ENCODE measurements at places on chromosomes 3 and 15.
A peak's percentile ranks its signal among the peaks of the same experiment; 100 is the strongest.

DNA sequence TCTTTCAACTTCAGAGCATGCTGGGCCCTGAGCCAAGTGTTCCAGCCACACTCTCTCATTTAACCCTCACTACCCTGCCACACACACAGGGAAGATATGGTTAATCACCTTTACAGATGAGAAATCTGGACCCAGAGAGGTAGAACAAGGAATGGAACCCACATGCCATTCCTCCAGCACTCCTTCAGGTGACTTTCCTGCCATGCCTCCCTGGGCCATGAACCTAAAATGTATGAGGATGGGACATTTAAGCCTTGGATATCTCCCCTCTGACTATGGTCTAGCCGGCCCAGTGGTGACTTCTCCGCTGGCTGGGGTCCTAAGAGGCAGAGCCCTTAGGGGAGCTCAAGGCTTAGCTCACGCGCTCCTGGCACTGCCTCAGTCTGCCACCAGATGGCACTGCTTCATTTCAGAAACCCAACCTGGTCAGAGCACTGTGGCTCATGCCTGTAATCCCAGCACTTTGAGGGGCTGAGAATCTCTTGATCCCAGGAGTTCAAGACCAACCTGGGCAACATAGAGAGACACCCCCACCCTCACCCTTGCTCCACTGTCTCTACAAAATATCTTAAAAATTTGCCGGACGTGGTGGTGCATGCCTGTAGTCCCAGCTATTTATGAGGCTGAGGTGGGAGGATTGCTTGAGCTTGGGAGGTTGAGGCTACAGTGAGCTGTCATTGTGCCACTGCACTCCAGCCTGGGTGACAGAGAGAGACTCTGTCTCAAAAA lies 2.2 kb upstream of the DCAF1 start:
- peak; percentile 73 for DNase-seq

- no peak for DNase-seq
These were observed 19.8 kb downstream of the GPR160 start for GRCh38 chr3:170057550-170057949.

DNA sequence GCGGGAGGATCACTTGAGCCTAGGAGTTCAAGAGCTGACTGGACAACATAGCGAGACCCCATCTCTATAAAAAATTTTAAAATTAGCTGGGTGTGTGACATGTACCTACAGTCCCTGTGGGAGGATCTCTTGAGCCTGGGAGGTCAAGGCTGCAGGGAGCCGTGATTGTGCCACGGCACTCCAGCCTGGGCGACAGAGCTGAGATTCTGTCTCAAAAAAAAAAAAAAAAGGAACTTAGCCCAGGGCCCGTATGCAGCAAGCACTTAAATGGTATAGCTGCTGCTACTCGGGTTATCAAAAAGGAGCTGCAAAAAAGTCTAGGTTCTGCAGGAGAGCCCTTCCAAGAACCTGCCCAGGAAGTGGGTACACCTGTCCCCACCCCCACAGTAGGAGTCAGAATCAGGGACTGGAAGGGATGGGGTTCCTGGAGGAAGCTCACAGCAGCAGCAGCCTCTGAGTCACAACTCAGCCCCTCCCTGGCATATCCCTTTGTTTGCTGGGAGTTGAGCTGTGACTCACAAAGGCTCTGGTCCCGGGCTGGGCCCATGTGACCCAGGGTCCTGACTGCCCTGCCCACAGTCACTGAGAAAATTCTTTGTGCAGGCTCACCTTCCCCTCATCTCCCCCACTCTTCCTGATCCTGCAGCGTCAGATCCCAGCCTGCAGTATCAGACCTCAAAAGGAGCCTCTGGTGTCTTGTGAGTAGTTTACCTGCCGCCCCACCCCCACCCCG lies at the start of gene SPATA12:
Gene SPATA12 (plus strand): TSS at position 576 of the 733 bp plus-strand sequence. CDS start 13,031 bp downstream, outside the sequence.
- DNase-seq = peak; percentile 74

DNA sequence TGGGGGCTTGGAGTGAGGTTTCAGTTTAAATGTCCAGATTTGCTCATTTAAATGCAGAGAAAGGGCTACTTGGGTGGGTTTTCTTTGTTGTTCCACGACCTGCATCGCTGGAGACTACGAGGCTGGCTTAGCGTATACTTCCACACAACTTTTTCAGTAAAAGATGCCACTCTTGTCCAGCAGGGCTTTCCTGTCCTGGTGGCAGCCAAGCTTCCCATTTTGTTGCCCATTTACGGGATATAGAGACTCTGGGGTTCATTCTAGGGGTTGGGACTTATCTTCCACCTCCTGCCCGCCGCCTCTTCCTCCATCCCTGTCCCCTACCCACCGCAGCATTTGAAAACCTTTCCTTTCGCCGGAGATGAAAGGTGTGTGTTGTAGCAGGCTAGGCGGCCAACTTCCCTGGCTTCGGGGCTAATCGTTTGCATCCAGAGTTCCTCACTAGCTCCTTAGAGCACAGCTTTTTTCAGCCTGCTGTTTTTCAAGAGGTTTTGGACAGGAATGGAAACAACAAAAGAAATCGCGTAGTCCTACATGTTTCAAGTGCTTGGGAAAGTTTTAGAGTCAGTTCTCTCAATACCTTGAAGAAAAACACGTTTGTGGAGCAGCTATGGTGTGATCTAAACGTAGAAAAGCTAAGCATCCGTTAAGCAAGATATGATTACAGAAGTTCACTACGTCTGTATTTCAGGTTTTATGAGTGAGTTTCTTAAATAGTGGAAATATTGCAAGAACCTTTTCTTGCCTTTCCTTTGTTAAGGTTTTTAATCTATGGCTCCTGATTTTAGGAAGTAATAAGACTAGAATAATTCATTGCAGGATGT lies 843 bp downstream of the CHRNA5 start:
- peak; percentile 18 for DNase-seq

DNA sequence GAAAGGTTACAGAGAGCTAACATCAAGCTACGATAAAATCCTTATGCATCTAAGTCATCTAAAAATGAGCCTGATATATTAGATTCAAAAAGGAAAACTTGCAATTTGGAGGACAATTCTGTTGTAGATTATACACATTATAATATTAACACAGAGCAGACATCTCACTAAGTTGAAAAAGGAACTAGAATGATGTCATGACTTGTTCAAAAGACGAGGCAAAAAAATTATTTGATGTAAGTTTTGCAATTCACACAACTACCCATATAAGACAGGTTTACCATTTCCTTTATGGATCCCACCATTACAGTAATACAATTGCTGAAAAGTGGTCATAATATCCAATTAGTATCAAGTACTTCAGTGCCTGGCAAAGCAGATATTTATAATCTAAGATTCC lies 15.9 kb downstream of the SATB1 start:
- no peak for DNase-seq

Measured in Kasumi-1 (cell line).